ENCODE measurements at places on chromosomes 11 and 22.
A peak's percentile ranks its signal among the peaks of the same experiment; 100 is the strongest.

DNA sequence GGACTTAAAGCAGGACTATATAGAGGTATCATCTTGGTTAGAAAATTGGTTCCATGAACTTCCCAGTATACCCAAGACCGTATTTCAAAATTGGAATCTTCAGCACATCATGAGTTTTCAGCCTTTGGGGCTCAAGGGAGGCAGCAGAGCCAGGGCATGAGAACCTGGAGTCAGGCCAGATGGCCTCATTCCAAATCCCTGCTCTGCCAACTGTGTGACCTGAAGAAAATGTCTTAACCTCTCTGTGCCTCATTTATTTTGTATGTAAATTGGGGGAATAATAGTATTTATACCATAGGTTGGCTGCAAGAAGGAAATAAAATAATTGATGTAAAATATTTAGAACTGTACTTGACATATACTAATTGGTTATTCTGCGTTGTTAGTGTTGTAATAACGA is 987.6 kb downstream of the TBC1D22A start:
- no peak for DNase-seq

DNA sequence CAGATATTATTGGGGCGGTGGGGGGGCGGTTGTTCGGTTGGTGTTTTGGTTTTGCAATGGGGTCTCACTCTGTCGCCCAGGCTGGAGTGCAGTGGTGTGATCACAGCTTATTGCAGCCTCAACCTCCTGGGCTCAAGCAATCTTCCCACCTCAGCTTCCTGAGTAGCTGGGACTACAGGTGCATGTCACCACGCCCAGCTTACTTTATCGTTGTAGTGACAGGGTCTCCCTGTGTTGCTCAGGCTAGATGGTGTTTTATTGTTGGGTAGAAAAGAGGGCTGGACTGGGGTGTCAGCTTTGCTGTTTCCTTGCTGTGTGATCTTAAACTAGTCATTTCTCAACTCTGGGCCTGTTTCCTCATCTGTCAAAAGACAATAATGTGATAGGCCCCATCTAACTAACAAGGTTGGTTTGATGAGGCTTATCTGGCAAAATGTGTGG is 17.5 kb upstream of the MYH9 start:
- no peak for DNase-seq

- peak; percentile 23 for DNase-seq
Measured at GRCh38 chr22:25623310-25623734, 58.8 kb downstream of the GRK3 start.

DNA sequence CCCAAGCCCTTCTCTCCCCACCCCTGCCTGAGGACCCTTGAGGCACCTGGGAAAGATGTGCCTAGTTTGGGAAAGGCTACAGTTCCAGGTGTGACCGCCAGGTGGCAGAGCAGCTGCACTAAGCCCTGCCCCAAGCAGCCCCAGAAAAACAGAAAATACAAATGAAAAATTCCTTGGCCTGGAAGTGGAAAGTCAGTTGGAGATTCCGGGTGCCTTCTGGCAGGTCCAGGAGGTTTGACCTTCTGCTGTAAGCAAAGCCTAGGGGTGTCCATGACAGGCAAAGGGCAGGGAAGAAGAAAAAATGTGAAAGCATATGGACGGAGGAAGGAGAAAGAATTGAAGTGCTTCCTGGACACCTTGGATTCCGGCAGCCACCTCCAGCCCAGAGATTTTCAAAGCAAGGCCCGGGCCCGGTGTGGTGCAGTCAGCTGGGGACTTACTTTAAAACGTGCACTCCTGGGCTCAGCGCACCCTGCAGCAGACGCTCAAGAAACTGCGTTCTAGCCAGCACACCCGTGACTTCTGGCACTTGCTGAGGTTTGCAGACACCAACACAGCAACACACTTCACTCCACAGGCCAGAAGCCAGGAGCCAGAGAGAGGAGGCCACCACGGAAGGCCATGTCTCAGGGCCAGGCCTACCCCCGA is 37.3 kb upstream of the SLC22A12 start:
- DNase-seq: peak; percentile 64

DNA sequence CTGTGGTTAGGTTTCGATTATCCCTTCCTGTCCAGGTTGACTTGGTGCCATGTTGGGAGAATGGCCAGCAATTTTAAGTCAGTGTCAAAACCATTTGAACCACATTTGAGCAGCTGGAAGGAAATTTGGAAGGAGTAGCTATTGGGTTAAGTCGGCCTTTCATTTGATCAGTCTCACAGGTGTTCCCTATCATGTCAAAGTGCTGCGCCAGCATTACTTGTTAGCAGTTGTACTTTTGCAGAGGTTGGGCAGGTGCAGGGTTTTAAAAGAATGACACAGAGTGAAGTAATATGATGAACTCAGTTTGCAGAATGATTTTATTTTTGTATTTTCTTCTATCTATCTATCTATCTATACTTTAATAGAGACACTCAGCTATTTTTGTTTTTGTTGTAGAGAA is 6.4 kb upstream of the TYMP start:
- no peak for DNase-seq

GRCh38 chr11:94597896-94598295 is 30.7 kb downstream of the PIWIL4 start:
- no peak for DNase-seq

GRCh38 chr11:16412525-16413172 is 56.3 kb upstream of the SOX6 start:
- DNase-seq: no peak
